Amygdala (tissue), 56 donors: ENCODE measurements at places on chromosomes 12 and 14.

GRCh38 chr14:99718811-99719192 lies 34.7 kb downstream of the CYP46A1 start:
- DNase-seq = no peak

- DNase-seq = no peak
These were observed 96.1 kb downstream of the FLRT2 start for GRCh38 chr14:85625925-85626585.

DNA sequence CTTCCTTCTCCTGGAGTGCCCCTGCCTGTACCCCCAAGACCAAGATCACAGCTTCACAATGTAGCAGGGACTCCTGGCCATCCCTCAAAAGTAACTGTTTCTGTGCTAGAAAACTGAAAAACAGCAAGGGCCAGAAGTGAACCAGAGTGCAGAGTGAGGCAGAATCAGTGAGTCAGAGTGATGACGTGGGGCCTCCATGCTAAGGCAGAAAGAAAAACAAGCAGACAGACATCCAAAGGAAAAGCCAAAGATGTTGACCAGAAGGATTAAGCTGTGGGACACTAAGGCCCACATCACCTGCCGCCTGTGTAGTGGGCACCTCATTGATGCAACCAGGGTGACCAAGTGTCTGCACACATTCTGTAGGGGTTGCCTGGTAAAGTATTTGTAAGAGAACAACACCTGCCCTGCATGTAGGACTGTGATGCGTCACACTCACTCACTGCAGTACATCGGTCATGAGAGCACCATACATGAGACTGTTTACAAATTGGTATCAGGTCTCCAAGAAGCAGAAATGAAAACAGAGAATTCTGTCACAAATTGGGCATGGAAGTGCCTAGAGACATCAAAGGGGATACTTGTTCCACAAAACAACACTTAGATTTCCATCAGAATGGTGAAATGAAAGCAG lies 51.2 kb downstream of the ARMH4 start:
- DNase-seq = no peak

DNA sequence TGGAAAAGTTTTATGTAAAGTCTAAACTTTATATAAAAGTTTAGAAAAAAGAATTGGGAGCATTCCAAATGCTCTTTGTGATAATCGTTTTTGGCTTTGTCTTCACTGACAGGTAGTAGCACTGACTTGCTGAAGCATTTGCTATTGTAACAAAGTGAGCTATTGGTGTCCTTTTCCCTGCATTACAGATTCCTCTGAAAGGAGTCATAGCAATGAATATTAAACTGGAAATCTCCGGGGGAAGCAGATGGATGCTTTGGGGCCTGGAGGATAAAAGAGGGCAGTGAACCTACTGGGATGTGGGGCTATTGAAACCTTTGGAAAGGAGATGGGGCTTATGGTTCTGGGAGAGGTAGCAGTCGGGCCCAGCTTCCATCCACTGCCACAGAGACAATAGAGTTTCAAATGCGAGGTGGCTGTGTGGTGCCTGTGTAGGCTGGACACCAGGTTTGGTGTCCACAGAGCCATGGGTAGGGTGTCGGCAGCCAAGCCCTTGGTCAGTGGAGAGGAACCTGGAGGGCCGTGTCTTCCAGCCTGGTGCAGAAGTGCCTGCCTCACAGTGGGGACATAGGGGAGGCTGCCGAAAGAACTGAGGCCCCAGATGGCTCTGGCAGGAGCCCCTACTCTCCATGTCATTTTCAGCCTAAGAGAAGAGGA lies 10.1 kb downstream of the GSG1 start:
- no peak for DNase-seq

- no peak for DNase-seq
These were observed 8.2 kb upstream of the ESPL1 start for GRCh38 chr12:53259891-53260290.
